ENCODE measurements at places on chromosomes 1 and 21.

DNA sequence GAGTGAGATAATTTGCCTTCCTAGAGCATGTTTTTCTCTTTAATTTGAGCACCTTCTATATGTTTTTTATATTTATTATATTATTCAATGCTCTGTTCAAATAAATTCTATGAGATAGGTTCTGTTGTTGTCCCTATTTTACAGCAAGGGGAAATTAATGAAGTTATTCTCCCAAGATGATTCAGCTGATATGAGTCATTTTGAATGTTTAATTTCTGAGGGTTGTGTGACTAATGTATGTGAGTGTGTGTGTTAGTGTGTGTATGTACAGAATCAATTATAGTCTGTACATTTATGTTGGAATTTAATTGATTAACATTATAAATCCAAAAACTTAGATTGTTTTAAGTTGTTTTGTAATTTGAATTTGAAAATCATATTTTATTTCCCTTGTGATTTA lies 1536.7 kb upstream of the B3GALT2 start:
- DNase-seq, result peak; percentile 31

GRCh38 chr1:4616831-4617465 lies 37.5 kb upstream of the AJAP1 start:
- no peak for DNase-seq

- peak; percentile 25 for DNase-seq
Observed at GRCh38 chr1:33055210-33056008, 18.7 kb upstream of the AK2 start.

DNA sequence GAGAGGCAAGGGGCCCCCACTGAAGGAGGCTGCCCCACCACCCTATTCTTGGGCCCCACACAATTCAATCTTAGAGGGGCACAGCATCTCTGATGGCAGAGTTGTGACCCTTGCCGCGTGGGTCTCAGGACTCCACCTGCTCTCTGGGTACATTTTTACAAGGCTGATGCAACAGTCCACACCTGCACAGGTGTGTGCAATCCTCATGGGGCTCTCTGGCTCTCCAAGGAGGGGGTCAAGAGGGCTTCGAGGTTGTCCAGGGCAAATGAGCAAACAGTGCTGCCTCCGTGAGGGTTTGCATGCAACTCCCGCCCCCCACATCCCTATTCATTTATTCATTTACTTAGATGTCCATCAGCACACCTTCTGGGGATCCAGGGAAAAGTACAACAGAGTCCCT lies 81.6 kb upstream of the IFFO2 start:
- no peak for DNase-seq

GRCh38 chr21:42222821-42223390 lies 4.0 kb downstream of the ABCG1 start:
- no peak for DNase-seq

- no peak for DNase-seq
Observed at GRCh38 chr1:52325786-52326185, 40.2 kb downstream of the CC2D1B start.

GRCh38 chr1:39158327-39159086 lies 46.0 kb upstream of the MACF1 start:
- no peak for DNase-seq

DNA sequence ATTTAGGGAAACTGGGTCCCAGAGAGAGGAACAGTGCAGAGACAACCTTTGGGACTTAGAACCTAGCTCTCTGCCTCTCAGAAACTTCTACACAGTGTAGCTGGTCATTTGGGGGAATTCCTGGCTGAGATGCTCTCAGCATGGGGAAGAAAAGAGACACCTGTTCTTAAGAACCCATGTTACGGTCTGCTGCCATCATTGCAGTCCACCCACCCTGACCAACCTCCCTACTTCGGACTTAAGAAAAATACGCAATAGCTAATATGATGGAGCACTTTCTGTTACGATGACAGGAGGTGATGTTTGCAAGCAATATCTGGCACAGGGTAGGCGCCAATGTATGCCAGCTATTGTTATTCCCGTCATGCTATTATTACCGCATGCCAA lies 177.9 kb downstream of the IGSF21 start:
- DNase-seq, result no peak

DNA sequence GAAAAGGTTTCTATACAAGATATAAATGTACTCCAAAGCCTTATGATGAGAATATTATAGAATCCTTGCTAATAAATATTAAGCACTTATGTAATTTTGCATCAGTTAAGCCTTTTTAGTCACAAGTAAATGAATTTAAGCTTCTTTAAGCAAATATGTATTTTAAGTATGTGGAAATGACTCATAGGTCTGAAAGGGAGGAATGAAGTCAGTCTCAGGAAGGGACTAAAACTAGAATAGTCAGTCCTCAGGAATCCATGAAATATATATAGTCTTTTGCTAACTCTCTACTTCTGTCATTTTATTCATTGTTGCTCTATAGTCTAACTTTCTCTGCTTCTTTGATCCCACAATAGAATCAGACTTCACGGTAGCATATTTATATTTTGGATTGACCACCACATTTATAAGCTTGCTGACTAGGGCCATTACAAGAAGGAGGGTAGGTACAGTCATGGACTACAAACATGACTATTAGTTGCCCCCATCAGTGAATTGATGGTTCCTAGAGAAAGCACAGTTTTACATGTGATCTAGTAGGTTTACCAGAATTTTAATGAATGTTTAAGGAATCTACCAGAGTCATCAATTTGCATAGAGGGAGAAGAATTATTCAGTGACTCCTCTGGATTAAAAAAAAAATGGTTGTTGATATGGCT lies 20.2 kb upstream of the RABGGTB start:
- peak; percentile 87 for DNase-seq

DNA sequence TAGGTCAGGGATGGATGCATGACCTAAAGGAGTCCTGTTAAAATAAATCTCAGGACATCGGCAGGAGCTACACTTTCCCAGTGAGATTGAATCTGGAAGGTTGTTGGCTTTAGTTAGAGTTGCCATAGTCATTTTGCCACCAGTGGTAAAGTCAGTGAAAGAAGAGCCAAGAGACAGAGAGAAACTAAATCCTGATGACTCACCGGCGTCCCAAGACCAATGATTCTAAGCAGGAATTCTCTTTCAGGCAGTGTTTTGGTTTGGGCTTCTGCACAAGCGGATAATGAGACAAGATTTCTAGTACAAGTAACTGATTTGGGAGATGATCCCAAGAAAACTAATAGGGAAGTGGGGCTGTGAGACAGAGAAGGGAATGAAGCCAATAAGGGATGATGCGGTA lies 88.8 kb upstream of the ETS2 start:
- peak; percentile 7 for DNase-seq

DNA sequence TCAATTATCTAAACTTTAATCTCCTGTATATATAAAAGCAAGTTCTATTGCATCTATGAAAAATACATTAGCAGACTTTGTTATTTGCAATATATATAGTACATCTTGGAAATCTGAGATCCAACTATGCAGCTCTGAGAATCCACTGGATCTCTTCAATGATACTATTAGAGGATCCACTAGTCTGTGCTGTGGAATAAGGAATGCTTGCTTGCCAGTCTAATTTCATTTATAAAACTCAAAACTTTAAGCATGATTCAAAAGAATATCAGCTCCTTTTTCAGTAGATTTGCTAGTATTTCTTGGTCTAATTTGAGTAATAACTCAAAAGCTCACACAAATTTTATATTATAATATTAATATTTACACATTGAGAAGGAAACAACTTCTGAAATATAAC lies 115.1 kb downstream of the SPATA6 start:
- no peak for DNase-seq

- DNase-seq, result no peak
Observed at GRCh38 chr1:224639426-224639975, 23.4 kb downstream of the CNIH3 start.

DNA sequence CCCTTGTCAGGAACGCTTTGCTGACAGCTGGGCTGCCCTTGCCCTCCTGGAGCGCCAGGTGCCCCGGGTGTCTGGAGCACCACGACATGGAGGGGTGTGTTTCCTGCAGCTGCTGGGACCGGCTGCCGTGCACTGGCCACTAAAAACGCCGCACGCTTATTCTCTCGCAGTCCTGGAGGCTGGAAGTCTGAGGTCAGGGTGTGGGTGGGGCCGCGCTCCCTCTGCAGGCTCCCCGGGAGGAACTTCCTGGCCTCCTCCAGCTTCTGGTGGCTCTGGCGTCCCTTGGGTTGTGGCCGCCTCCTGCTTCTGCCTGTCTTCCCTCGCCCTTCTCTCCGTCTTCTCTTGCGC lies 28.0 kb upstream of the PLCH2 start:
- no peak for DNase-seq

GRCh38 chr1:151312411-151312810 lies 14.8 kb downstream of the PI4KB start:
- DNase-seq, result no peak
